Renal cortical epithelial cell (primary cell): ENCODE measurements at places on chromosomes 4 and X. TPM values are rescaled to one million over a fixed set of nuclear protein-coding genes. Genes with fewer than 3 reads are reported as not detected.
A peak's percentile ranks its signal among the peaks of the same experiment; 100 is the strongest.

- no peak for DNase-seq
Measured at GRCh38 chr4:112287258-112287989, 1.7 kb upstream of the TIFA start.

GRCh38 chr4:35105486-35105885 is 1138.8 kb downstream of the ARAP2 start:
- DNase-seq: no peak

DNA sequence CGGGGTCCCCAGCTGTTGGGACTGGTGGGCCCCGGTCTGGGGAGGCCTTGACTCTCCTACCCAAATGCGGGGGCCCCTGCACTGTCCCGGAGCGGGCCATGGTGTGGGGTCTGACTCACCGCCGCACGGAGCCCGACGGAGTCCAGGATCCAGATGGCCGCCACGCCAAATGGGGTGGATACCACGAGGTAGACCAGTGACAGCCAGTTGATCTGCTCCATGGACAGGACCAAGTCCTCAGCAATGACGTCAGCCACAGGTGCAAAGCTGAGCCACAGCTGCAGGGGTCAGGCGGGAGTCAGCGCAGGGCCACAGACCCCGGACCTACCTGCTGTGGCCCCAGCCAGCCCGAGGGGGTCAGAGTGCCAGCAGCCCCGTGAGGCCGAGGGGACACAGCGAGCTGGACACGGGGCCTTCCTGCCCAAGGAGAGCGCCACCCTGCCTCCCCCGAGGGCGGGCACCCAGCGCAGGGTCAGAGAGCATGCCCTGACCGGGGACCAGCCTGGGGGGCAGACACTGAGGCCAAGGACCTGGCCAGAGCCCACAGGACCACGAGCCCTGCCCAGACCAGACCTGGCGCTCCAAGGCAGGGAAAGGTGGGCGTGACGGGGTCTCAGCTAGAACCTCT is 2.4 kb downstream of the SLC49A3 start:
- DNase-seq: no peak

DNA sequence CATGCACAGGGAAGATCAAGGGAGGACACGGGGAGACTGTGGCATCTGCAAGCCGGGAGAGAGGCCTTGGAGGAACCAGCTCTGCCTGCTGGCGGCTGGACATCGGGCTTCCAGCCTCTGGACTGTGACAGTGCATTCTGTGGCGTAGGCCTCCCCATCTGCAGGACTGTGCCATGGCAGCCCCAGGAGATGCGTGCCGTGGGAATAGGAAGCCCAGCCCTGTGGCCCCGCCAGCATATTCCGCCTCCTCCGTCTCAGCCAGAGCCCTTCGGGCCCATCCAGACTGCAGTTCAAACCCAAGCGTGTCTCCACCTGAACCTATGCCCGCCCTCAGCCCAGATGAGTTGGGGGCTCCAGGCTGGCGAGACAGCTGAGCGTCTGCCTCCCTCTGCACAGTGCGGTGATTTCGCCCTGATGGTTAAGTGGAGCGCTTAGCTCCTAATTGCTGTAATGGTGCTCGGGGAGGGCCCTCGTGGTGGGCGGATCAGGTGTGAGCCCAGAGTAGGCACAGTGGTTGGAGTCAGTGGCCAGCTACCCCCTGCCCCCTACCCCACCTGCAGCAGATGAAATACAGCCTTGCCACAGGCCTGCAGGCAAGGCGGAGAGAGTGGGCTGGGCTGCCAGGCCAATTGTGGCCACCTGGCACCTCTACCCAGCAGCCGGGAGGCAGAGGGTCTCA is 133.9 kb downstream of the HMX1 start:
- no peak for DNase-seq

DNA sequence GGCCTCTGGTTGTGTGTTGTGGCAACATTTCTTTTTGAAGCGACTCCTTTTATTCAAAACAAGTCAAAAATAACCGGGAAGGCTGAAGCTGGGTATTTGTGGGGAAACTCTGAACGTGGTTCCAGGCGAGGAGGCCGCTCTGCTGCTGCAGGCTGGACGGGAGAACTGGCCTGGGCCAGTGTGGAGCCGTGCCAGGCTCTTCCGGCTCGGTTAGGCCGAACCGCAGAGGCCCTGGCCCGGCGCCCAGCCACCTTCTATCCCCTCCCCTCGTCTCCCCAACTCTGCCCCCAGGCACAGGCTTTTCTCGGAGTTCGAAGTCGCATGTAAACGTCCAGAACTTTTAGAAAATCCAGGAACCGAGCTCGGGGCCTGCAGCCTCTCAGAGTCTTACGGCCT is 2.4 kb upstream of the BCOR start:
- peak; percentile 49 for DNase-seq

DNA sequence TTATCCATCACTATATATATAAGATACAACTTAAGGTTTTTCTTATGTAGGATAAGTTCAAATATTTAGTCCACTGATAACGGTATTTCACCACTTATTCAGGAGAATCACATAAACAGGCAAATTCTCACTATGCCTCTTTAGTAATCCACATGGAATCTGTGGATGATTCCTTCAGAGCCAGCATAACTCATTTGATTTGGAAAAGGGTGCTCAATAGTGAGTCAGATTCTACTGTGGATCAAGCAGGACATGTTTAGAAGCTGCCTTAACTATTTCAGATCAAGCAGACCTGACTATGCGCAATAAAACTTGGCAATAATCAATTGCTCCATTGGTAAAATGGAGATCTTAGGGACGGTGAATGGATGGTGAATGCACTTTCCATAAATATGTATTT is 184.1 kb downstream of the CBR4 start:
- DNase-seq: no peak

- DNase-seq: no peak
Measured at GRCh38 chrX:131762802-131763234, 218.9 kb downstream of the OR13H1 start.

- DNase-seq: peak; percentile 73
Measured at GRCh38 chr4:75708218-75708691, 16.1 kb upstream of the USO1 start.

DNA sequence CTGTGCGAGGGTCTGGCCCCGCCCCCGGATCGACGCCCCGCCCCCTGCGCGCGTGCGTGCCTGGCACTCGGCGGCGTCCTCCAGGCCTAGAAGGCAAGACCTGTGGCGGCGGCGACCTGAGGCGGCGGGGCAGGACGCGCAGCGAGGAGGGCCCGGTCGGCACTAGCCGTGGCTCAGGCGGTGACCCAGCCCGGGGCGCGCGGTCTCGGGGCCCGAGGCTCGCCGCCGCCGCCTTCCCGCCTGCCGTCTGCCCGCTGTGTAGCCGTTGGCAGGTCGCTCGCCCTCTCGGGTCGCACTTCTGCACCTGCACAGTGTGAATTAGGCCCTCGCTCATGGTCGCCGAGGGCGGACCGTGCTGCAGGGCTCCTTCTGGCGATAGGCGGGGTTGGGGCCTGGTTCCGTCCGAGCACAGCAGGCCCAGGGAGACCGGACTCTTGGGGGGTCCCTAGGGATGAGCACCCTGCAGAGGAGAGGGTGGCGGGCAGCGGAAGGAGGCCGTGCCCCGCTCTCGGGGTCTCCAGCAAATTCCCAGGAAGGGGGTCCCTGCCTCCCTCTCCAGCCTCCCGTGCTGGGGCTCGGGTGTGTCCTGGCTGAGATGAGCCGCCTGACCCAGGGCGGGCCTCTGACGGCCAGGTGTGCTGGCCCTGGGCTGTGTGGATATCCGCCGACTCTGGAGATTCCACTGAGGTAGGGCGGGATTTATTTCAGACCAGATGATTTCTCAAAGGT is 557 bp upstream of the FAM53A start:
- DNase-seq: no peak

DNA sequence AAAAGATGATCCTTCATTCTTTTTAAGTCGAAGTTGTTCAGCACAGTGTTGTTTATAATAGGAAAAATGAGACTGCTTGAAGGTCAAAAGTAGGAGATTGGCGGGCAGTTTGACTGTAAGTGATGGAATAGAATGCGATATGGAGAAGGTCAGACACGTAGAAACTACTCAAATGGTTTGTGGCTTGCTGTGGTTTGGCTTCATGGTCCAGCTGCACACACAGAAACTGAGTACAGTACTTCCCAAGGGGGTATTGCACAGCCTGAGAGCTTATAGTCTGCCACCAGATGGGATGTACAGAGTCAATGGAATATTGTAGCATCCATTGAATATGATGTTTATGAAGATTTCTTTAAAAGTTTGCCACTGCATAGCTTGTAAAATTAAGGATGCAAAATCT is 41.1 kb upstream of the DKK2 start:
- DNase-seq: no peak

DNA sequence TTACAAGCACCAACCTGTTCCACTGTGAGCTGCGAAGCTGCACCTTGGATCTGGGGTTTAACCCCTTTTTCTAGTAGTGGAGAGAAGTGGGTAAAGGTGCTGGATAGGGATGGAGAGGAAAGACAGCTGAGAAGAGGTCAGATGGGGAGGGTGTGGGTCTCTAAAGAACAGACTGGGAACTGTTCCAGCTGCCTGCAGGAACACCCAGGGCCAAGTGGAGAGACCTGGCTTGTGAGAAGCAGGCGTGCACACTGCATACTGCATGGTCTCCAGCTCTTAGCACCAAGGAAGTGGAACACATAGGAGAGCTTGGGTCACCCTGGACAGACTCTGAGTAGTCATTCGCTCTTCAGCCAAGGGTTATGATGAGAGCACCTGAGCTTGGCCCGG is 16.1 kb downstream of the BCOR start:
- DNase-seq: no peak

- DNase-seq: no peak
Measured at GRCh38 chr4:188023682-188024081, 28.1 kb downstream of the ZFP42 start.

GRCh38 chrX:83984961-83985360 is 124.0 kb downstream of the CYLC1 start:
- no peak for DNase-seq

Gene CPE
- 6.9 and 32.8 TPM in 2 replicates for total RNA-seq
